ENCODE measurements at places on chromosomes 5 and 9.
A peak's percentile ranks its signal among the peaks of the same experiment; 100 is the strongest.

GRCh38 chr9:87179553-87180340 is 232.4 kb upstream of the GAS1 start:
- DNase-seq = no peak

DNA sequence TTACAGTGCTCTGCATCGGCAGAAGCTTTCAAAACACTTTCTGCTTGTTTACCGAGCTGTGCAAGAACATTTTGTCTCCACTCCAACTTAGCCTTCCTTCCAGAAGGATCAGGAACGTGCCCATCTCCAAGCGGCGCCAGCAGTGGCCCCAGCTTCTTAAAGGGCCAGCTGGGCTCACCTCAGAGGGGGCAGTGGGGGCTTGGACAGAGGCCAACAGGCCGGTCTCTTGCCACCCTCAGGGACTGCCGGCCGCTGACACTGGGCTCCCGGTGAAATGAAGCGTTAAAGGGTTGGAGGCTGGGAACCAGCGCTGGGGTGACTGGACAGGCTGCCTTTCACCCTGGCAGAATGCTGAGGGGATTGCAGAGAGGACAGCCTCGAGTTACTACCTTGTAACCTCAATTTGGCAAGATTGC is 67.0 kb upstream of the RNU6ATAC start:
- DNase-seq = no peak

DNA sequence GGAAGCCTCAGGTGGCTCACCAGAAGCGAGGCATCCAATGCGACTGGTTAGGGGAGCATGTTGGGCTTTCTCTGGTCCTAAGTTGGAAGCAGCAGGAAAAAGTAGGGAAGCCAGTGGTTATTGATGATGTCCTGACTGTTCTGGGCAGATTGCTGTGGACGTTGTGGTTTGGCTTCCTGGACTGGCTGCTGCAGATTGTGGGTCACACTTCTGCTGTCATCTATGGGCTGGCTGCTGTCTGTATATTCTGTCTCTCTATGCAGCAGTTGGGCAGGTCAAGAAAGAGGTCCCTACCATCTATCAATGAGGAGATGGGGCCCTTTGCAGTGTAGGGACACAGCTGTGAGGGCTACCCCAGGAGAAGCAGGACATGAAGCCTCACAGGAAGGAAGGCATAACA is 13.5 kb upstream of the MARCHF6 start:
- DNase-seq = no peak

- peak; percentile 25 for DNase-seq
Observed at GRCh38 chr9:20319641-20320337, 302.5 kb downstream of the MLLT3 start.
